CD4-positive, alpha-beta T cell treated with Interleukin-10 for 1 hour (primary cell): ENCODE measurements at places on chromosomes 11 and 22.
A peak's percentile ranks its signal among the peaks of the same experiment; 100 is the strongest.

- no peak for DNase-seq
Observed at GRCh38 chr11:117186431-117186761, 7.9 kb downstream of the SIDT2 start.

DNA sequence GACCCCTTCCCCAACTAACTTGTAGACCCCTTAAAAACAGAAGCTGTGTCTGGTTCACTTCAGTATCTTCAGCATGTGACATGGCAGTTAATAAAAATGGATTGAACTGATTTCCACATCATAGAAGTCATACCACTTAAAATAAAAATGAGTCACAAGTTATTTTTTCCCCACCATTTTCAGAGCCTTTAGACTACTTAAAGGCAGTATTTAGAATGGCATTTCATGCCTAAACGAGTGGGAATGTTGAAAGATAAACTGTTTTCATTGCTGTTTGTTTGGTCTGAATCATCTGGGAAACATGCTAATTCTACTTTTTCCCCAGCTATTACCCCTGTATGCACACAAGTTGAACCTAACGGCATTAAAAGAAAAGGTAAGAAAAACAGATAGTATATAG lies 324.0 kb downstream of the RAB38 start:
- DNase-seq = no peak

DNA sequence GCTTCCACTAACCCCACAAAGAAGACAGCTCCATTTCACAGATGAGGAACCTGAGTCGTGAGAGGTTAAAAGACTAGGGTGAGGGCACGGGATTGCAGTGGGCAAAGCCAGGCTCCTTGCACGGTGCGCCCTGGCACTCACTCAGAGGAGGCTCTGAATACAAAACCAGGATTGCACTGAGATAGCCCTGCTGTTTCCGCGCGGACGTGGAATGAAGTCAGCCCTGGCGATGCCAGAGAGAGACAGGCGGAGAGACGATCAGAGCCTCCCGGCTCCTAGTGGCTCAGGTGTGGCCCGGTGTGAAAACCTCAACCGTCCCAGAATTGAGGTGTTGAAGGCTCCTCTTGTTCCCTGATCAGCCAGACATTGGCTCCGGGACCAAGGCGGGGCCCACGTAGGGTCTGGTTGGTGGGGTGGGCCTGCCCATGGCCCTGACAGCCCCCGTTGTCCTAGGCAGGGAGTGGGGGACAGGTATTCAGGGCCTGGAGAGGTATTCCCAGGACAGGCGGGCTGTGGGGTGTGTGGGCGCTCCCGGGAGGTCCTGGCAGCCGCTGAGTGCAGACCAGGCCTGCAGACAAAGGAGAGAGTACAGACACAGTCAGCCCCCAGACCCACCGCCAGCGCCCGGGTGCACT lies 43.1 kb upstream of the LINC01488 start:
- no peak for DNase-seq

- no peak for DNase-seq
Observed at GRCh38 chr11:128200467-128200866, 386.9 kb downstream of the ETS1 start.

- DNase-seq = no peak
Observed at GRCh38 chr22:45420539-45420938, 7.0 kb downstream of the RIBC2 start.

GRCh38 chr11:47391711-47392432 lies 13.5 kb upstream of the SPI1 start:
- DNase-seq = no peak

DNA sequence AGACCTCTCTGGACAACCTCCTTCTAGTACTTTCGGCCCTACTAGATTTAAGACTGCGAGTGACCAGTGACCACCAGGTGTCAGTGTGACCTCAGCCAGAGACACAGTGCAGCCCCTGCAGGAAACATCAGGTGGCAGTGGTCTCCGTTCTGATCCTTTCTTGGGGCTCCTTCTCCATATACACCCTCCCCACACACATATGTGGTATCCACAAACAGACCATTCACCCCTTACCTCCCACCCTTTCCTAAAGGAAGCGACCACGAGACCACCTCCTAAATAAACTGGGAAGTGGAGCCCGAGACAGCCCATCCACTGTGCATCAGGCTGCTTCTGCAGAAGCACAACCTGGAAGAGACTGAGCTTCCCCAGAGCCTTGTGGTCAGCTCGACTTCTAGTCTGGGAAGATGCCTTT lies 38.5 kb upstream of the CYP2D6 start:
- peak; percentile 79 for DNase-seq

GRCh38 chr22:24181088-24181995 lies at the start of gene SUSD2:
SUSD2 (plus strand) TSS chr22:24181487; CDS start chr22:24181520, 33 bp downstream.
- no peak for DNase-seq

DNA sequence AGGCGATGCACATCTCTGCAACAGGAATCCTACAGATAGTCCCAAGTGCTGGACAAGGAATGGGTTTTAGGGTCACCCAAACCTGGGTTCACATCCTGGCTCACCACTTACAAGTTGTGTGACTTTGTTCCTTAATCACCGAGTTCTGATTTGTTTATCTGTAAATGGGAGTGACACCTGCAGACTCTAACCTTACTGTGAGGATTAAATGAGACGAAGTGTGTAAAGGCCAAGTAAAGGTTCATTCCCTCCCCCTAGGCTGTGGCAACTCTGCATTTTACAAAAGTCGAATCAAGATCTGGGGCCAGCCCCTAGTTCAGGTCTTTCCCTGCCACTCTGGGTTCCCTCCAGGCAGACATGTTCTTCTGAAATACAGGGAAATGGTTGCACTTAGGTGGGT lies 34.9 kb downstream of the SERPINH1 start:
- DNase-seq = no peak

DNA sequence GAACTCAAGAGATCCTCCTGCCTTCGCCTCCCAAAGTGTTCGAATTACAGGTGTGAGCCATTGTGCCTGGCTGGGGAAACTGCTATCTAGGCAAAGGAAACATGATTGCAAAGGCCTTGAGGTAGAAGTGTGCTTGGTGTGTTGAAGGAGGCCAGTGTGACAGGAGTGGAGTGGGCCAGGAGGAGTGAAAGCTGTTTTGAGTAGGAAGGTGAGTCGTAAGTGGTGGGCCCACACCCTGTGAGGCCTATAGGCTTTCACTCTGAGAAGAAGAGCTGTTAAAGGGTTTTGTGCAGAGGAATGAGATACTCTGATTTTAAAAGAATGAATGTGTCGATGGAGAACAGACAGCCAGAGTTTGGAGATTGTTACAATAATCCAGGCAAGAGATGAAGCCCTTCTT lies 43.4 kb downstream of the WEE1 start:
- no peak for DNase-seq

DNA sequence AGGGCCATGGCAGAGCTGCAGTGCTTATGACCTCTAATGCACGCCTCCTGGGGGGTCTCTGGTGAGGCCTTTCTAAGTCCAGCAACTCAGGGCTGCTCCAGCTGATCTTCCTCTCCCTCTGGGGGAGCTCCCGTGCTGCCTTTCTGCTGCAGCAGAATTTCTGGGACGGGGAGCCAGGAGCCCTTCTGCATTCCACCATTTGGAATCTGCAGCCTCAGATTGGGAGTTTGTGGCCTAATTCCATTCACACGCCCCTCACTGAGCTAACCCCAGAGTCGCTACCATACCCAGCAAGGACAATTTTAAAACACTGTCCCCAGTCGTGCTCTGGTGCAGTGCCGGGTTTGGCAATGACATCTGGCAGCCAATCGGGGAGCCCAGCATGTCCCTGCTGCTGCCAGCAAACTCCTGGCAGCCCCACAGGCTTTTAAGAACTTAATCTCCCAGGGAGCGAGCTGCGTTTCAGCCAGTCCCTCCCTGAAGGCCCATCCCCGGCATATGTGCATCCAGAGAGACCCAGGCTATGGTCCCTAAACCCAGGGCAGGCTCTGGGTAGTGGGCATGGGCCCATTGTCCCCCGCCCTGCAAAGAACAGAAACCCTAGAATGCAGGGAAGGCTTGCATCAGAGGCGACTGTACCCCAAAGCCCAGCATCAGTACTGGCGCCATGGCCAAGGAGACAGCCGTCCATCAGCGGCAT lies 4.7 kb downstream of the SHANK2 start:
- DNase-seq = no peak

GRCh38 chr11:76781046-76781801 lies 1.9 kb upstream of the TSKU start:
- no peak for DNase-seq

- DNase-seq = peak; percentile 60
Observed at GRCh38 chr22:20268279-20269012, at the start of gene RTN4R. RTN4R (minus strand) TSS chr22:20268318; CDS start chr22:20268092, 226 bp downstream.
